ENCODE measurements at places on chromosomes 3 and 15.

GRCh38 chr15:85913461-85913860 is 118.7 kb upstream of the KLHL25 start:
- no peak for DNase-seq

DNA sequence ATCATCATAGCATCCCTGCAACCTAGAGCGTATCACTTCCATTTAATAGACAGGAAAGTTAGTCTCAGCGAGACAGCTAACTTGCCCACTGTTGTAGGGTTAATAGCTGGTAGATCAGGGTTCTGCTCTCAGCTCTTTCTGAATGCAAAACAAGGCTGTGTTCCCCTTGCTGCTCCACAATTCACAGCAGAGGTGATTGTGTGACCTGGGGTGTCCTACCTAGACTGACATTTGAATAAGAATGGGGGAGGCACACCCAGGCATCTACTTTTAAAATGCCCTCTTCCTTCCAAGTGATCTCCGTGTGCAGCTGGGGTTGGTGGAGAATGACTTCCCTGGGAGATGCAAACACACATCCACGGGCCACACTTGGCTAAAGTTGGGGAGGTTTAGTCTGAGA is 43.0 kb upstream of the CACNA2D3 start:
- no peak for DNase-seq

GRCh38 chr3:112004669-112005068 is 5.9 kb downstream of the TAGLN3 start:
- no peak for DNase-seq

GRCh38 chr15:56783156-56783856 is 50.0 kb upstream of the ZNF280D start:
- no peak for DNase-seq

DNA sequence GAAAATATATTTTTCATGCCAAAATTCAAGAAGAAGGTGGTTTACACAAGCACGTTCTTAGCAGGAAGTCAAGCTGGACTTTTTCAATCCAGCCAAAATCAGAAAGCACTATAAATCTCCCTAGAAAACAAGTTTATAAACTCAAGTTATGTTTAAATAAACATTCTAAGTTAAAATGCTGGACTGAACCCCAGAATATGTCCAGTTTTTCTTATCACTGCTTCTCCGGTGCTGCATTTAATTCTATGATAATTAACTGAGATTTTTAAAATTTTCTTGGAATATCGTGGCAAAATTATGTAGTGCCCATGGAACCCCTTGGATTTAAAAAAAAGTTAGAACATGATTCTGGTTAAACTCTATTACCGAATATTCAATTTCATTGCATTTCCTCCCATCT is 218.2 kb upstream of the MDFIC2 start:
- DNase-seq: no peak

Data from epithelial cell of esophagus (primary cell).